ENCODE measurements at places on chromosomes 7 and 10.

DNA sequence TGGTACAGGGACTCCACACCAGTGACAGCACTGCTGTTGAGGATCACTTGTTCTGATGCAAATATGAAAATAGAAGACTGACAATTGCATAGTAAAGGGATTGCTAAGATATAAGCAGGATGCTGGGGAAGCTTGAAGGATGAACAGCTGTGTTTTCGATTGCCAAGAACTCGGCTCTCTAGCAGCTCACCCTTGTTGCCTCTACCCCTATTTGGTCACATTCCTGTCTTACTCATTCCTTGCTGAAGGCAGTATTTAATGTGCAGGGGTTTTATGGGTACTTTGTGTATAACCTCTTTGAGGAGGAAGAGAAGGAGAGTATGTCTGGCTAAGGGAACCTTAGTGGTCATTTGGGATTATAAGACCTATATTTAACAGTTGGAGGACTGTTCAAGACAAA, 218.8 kb downstream of the AUTS2 start:
- DNase-seq = no peak

DNA sequence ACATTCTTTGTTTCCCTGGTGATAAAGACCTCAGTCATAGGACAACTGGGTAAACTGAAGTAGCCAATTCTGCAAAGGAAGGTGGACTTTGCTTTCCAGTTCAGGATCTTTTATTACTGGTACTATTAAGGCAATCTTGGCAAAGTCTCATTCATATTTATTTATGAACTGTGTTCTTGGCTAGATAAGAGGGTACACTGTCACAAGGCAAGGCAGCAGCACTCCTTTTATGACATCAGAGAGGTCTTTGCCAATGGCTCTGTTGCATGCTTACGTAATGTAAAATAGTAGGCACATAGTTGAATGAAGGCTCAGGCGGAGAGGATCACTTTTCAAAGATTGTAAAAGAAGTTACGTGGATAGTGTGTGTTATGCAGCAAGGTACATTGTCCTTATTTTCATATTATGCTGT, 63.7 kb upstream of the PDK4 start:
- DNase-seq = no peak

DNA sequence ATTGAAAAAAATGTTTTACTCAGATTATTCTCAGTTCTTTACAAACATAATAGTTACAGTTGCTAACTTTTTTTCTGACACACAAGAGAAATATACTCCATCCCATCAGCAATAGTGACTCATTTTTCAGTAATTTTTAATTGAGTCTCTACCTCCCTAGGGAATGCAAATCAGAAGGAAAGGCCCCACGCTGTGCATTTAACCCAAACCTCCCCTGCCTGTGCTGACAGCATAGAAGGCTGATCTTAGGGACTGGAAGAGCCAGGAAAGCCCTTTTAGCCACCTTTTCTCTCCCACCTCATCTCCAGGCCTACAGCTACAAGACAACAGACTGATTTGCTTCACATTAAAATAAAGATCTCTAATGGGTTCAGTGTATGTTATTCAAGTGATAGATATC, 24.7 kb upstream of the PIK3CG start:
- no peak for DNase-seq

GRCh38 chr10:26574783-26575182, 122.7 kb upstream of the PDSS1 start:
- no peak for DNase-seq

- no peak for DNase-seq
Observed at GRCh38 chr10:44993226-44993921, 7.3 kb upstream of the ZNF22 start.

- no peak for DNase-seq
Observed at GRCh38 chr10:31123946-31124345, 92.3 kb upstream of the ZNF438 start.

DNA sequence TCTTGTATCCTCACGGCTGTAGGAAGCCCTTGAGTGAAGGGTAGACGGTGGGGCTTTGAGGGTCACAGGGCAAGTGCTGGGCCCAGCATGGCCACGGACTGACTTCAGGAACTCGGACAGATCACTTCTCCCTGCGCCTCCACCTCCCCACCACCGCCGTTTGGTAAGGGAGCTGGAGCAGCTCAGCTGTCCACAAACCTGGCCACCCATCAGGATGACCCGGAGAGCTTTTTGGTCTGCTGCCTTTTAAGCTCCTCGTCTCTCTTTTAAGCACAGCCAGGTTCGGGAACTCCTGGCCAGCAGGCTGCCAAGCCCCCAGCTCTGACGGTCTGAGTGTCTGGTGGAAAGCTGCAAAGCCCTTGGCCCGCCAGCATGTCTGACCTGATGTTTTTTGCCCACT, 64.1 kb downstream of the ABRAXAS2 start:
- no peak for DNase-seq

- DNase-seq = no peak
Observed at GRCh38 chr10:50552308-50552707, 71.4 kb downstream of the SGMS1 start.

DNA sequence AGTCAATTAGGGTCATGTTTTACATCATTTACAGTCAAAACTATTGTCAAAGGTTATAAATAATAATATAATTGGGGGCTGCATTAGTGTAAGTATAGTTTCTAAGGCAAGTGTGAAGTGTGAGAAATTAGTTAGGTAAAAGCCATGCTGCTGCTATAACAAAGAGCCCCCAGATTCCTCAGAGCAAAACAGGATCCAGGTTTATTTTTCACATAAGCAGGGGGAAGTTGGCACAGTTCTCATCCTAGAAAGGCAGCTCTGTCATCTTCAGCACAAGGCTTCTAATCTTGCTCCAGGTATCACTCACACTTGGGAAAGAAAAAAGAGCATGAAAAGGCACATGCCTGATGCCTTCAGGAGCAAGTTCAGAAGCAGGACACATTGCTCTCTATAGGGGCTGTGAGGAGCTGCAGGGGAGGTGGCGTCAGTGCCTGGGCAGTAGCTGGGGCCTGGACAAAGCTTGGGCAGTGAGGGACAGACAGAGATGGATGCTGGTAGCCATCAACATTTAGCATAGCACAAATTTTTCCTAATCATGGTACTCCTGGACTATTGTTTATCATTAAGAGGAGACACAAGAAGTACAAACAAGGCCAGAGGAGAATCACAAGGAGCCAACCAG, 170.6 kb downstream of the PKD1L1 start:
- DNase-seq = no peak

DNA sequence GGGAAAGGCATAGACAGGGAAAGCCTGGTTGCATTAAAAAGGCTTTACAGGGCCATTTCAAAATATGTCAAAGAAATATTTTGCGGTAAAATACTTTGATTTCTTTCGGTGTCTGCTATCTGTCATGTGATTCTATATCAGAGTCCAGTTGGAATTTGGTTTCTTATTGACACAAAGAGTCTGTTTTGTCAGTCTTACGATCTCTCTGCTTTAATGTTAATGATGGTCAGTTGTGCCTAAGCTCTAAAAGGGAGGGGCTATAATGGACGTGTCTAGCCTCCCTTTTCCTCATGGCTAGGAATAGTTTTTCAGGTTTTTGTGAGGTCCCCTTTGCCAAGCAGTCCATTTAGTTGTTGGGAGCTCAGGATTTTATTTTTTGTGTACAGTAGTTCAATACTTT, 31.5 kb downstream of the ORC5 start:
- DNase-seq = no peak

GRCh38 chr7:107201795-107202450, 33.1 kb downstream of the HBP1 start:
- peak; percentile 98 for DNase-seq

DNA sequence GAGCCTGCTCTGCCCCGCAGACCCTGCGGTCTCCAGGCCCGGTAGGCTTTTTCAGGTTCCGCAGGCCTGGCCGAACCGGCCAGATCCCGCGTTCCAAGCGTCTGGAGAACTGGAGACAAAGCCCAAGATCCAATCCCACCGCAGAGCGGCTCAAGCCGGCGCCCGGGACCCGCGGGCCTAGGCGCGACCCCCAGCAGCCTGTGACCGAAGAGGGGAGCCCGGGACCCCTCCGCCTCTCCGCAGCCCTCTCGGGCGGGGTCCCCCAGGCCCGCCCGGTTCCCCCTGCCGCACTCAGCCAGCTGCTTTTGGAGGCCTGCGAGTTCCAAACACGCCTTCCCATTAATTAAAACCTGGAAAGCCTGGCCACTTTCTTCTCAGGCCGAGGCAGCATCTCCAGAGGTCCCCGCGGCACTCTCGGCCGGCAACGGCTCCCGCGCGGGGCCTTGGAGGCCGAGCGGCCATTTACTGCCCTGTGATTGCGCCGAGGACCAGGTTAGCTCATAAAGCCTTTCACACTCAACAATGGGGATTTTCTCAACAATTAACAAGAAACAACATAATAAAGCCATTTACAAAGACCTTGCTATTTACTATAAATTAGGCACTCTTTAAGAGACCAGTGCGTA, 16.7 kb downstream of the SKIDA1 start:
- DNase-seq = no peak
